ENCODE measurements at places on chromosomes 16 and 17.

DNA sequence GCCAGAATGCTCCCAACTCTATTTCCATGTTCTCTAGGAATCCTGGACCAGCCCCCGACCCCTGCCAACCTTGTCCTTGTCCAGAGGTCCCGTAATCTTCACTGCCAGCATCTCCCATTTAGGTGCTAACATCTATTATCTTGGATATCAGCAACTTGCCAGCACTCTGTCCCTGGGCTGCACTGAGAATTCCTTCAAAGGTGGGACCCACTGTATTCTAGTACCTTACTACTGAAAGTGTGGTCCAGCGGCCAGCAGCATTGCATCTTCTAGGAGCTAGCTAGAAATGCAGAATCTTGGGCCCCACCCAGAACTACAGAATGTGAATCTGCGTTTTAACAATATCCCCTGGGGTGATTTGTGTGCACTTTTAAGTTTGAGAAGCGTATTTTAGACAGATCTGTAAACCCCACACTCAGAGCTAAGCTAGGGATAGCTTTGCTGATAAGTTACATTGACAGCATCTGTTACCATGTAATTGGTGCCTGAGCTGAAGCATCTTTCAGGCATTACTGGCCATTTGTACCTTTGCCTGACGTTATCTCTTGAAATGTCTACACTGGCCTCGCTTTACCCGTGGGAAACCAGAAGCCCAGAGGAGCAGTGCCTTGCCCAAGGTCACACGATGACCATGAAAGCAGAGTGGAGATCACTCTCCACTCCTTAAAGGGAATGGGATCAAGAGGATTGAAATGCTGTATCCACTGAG, 8.3 kb downstream of the ABAT start:
- DNase-seq: no peak

DNA sequence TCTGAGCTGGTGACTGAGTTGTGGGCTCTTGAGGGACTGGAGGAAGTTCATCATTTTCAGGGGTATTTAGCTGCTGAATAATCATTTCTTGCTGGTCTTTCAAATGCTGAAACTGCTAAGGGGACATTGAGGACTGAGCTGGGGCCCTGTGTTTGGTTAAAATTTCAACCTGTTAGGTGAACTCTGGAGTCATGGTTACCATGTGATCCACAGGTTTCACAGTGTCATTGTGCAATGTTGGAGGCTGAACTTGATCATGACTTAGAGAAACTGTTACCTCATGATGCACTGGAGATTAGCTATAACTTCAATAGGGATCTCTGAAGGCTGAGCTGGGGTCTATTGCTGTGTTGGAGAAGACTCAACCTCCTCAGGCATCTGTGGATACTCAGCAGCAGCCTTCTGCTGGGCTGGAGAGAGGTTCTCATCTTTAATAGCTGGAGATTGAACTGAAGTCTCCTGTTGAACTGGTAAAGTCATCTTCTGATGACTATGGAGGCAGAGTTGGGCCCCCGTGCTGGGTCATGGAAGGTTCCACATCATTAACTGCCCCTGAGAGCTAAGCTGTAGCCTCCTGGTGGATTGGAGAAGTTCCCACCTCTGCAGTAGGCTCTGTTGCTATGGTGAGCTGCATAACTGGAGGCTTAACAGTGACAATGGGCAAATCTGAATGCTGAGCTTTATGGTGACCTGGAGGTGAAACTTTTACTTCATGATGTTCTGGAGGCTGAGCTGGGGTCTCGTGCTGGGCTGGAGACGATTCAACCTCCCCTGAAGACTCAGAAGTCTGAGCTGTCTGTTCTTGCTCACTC, 15.2 kb downstream of the RDM1 start:
- no peak for DNase-seq

GRCh38 chr16:84633622-84634021, 14.7 kb upstream of the KLHL36 start:
- DNase-seq: peak; percentile 34

DNA sequence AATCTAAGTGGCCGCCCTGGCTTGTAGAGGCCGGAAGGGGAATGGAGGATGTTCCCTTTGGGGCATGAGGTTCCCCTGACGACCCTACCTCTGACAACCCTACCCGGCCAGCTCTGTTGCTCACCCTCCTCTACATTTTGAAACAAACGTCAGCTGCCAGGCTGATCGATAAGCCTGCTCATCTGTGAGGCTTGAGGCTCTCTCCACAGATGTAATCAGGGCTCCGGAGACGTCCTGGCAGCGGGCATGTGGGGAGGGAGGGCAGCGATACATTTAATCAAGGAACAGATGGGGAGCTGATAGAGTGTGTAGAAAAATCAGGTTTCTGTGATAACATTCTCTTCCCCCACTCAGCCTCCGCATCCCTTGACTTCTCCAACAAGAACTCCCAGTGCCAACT, 212.3 kb upstream of the SDK2 start:
- DNase-seq: no peak

- DNase-seq: no peak
Observed at GRCh38 chr16:66851166-66851964, 7.2 kb downstream of the CA7 start.

DNA sequence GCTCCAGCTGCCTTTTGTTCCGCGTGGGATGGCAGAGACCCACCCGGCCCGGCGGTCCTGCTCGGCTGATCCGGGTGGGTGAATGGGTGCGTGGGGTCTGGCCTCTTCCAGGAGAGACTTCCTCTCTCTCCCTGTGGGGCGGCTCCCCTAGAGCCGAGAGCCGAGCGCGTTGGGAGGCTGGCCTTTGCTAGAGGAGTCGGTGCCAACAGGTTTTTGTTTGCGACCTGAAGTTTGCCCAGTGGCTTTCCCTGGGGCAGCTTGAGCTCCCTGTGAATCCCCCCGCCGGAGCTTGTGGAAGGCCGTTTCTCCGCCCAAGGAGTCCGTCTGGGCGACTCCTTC, 970 bp downstream of the EPN2 start:
- peak; percentile 70 for DNase-seq

GRCh38 chr16:3610698-3611145, 684 bp downstream of the SLX4 start:
- DNase-seq: no peak

DNA sequence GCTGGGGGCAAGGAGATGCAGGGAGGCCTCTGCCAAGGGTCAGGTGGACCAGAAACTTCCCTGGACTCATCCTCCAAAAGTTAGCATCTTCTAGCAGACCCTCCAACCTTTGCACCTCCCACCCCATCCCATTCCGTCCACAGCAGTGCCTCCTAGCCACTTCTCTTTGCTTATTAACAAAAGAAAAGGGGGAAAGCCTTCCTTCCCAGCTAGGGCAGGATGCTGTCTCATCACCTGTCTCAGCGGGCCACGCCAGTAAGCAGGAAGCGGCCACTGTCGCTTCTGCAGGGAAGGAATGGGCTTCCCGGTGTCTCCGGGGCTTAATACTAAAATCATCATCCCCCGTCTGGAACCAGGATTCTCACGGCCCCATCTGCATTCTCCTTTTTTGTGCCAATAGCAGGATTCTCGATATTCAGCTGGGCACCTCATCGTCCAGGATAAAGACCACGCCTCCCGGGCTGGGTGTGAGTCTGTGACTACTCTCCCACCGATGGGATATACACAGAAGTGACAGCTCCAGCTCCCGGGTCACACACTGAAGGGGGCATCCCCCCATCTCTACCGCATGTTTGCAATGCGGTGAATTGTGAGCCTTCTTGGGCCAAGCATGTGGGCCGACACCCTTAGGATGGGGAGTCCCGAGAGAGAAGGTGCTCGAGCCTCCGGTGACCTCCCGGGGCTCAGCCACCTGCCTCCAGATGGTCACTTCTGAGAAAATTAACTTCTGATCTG, 15.5 kb upstream of the RBFOX3 start:
- DNase-seq: no peak

- DNase-seq: no peak
Observed at GRCh38 chr16:81442916-81443687, 1.5 kb upstream of the CMIP start.

- DNase-seq: no peak
Observed at GRCh38 chr17:39759204-39759603, 21.5 kb downstream of the GRB7 start.

GRCh38 chr16:87160234-87160636, 157.0 kb downstream of the C16orf95 start:
- peak; percentile 19 for DNase-seq

DNA sequence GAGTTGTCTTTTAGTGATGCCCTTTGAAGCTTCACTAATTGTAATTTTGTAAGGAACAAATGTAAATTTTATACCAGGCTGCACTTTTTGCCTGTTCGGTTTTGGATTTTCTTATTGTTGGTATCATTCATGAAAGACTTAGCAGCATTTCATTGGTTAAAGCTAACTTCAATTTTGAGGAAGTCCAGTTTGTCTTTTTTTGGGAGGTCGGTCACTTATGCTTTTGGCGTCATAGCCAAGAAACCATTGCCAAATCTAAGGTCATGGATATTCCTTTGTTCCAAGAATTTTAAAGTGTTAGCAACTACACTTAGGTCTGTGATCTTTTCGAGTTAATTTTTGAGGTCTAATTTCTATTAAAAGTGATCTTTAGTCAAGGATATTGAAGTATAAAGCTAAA, 77.1 kb downstream of the PRKCA start:
- DNase-seq: no peak

- no peak for DNase-seq
Observed at GRCh38 chr16:29770250-29770929, 7.7 kb upstream of the ZG16 start.

GRCh38 chr17:51164911-51165679, 1.1 kb upstream of the NME2 start:
- peak; percentile 26 for DNase-seq

- no peak for DNase-seq
Observed at GRCh38 chr16:29812754-29813643, 1.0 kb downstream of the PRRT2 start.

- no peak for DNase-seq
Observed at GRCh38 chr17:33653399-33653788, 360.3 kb upstream of the ASIC2 start.
